ENCODE measurements at places on chromosomes 16 and 17.
A peak's percentile ranks its signal among the peaks of the same experiment; 100 is the strongest.

DNA sequence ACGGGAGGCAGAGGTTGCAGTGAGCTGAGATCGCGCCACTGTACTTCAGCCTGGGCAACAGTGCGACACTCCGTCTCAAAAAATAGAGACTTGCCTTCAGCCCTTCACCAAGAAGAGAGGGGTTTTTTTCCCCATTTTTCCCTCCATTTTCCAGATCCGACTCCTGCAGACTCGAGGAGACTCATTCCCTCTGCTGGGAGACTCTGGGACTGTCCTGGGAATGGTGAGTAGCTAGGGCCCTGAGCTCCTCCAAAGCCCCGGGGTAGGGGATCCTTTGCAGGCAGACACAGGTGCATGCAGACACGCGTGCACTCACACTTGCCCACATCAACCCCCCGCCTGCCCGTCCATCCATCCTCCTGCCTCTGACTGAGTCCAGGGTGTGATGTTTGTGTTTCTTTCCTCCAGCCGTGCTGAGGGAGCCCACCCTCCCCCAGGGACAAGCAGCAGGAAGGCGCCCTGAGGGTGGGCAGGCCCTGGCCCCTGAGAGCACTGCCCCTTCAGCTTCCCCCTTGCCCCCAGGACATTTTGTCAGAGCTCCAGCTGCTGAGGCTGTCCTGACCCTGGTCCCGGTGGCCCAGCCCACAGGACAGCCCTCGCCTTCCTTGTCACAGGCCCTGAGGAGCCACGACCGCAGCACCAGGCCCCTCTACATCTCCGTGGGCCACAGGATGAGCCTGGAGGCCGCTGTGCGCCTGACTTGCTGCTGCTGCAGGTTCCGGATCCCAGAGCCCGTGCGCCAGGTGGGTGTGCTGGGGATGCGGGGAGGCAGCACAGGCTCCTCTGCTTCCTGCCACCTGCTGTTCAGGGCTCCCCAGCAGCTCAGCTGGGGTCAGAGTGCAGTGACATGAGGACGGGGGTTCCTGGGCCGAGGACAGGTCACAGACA lies 10.2 kb downstream of the ENDOV start:
- DNase-seq = no peak

DNA sequence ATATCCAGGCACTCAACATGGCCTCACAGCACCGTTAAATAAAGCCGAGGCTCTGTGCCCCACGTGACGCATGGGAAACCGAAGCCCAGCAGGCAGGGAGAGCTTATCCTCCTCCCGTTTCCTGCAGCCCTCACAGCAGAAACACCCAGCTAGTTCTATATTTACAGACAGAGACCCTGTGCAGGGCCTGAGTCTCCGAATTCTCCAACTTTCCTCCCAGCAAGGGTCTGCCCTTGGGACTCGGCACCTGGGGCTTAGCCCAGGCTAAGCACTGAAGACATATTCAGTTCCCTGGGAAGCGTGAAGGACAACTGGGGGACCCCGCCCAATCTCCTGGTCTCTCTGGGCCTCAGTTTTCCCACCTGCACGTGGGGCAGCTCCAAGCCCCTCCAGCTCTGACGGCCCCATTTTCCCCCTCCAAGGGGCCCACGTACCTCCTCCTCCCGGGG lies 29.2 kb downstream of the TRPV3 start:
- no peak for DNase-seq

- DNase-seq = no peak
Observed at GRCh38 chr17:29049541-29050145, 6.7 kb downstream of the PIPOX start.

- no peak for DNase-seq
Observed at GRCh38 chr16:47060596-47060995, 83.1 kb downstream of the NETO2 start.

GRCh38 chr16:73480381-73480780 lies 432.5 kb upstream of the ZFHX3 start:
- DNase-seq = peak; percentile 5

GRCh38 chr17:47684025-47684424 lies 9.9 kb upstream of the TBKBP1 start:
- no peak for DNase-seq

DNA sequence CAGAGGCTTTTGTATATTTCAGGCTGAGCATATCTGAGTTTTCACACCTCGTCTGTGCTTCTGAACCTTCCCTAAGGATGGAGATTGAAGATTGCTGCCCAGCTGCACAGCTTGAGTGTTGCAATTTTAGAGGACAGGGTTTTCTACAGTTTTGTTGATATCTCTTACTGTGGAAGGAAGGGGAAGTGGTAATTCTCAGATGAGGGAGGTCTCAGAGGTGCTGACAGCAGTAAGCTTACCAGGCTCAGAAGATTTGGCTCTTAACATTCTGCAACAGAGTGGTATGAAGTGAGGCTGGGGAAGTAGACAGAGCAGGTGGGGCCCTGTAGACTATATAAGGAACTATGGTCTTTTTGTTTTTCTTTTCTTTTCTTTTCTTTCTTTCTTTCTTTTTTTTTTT lies 45.8 kb upstream of the ARHGAP17 start:
- no peak for DNase-seq

- no peak for DNase-seq
Observed at GRCh38 chr17:38578229-38579082, 27.3 kb downstream of the SRCIN1 start.

- peak; percentile 41 for DNase-seq
Observed at GRCh38 chr17:50199803-50200456, 1.5 kb downstream of the COL1A1 start.

DNA sequence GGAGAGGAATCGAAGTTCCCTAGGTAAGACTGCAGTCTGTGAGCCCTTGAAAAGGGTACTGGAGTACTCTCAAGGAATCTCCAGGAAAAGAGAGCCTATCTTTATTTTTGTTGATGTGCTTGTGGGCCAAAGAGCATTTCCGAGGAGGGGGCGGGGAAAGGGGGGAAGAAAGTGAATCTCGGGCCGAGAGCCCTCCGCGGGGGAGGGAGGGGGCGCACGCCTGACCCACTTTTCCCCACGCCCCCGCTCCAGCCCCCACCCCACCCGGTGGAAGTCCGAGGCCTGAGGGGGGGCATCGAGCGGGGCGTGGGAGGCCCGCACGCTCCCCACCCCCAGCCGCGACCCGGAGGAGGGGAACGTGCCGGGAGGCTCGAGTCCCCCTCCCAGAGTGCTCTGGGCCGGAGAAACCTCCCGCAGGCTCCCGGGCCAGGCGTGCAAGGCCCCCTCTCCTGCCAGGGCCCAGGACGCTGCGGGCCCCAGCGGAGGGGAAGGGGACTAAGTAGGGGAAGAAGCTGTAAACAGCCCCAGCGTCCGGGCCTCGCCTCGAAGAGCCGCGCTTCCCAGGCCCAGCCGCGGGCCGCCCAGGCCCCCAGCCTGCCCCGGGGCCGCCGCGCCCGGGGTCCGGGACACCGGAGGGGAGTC lies 444 bp downstream of the HELZ start:
- DNase-seq = no peak

GRCh38 chr17:79372470-79373238 lies 238.2 kb downstream of the RBFOX3 start:
- no peak for DNase-seq

DNA sequence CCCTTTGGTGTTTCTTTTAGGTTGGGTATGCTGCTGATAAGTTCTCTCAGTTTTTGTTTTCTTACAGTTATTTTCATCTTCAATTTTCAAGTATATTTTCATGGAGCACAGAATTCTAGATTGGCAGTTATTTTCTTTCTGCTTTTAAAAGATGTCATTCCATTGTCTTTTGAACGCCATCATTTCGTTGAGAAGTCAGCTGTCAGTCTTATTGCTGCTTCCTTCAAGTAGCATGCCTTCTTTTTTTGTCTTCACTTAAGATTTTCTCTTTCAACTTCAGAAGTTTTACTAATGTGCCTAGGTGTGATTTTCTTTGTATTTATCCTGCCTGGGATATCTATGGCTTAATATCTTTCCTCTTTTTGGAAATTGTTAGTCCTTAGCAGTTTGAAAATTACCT lies 262.2 kb upstream of the PMFBP1 start:
- DNase-seq = no peak

DNA sequence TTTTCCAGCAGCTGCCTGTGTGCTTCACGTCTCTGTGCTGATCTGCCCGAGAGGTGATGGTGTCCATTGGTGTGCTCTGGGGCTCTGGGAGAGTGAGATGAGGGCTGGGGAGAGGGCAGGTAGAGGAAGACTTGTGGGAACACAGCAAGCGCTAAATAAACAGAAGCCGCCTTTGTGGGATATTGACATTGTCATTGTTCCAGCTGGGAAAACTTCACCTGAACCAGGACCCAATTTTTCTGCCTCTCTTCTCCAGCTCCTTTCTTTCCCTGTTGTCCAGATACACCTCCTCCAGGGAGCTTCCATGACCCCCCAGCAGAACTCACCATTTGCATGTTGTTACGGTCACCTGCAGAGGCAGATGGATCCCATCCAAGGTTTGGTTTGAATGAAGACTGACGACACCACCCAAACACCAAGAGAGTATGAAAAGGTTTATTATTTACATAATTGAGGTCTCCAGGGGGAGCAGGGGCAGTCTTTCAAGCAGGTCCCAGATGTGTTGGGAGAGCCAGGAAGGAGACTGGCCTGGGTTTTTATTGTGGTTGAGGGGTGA lies 3.6 kb upstream of the ITGA3 start:
- no peak for DNase-seq

- no peak for DNase-seq
Observed at GRCh38 chr17:41705271-41705991, 6.7 kb upstream of the GAST start.

DNA sequence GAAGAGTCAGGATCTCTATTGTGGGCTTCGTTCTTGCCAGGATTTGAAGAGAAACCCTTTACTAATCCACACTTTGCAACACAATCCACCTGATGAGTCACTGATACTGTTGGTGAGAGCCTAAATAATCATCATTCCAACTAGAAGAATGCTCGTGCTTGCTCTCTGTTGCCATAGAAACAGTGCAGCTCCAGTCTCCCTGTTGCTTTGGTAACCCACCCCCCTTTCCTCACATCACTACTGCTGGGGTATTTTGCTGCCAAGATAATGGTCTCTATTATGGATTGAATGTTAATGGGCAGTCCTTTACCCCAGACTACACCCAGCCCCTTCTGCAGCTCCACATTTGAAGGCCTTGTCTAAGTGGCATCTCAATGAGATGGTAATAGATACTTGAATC lies 190.4 kb downstream of the ABCC12 start:
- no peak for DNase-seq

- DNase-seq = no peak
Observed at GRCh38 chr16:60655514-60656153, 1380.6 kb downstream of the CDH8 start.

- DNase-seq = no peak
Observed at GRCh38 chr16:88458039-88458772, 5.1 kb downstream of the ZFPM1 start.

DNA sequence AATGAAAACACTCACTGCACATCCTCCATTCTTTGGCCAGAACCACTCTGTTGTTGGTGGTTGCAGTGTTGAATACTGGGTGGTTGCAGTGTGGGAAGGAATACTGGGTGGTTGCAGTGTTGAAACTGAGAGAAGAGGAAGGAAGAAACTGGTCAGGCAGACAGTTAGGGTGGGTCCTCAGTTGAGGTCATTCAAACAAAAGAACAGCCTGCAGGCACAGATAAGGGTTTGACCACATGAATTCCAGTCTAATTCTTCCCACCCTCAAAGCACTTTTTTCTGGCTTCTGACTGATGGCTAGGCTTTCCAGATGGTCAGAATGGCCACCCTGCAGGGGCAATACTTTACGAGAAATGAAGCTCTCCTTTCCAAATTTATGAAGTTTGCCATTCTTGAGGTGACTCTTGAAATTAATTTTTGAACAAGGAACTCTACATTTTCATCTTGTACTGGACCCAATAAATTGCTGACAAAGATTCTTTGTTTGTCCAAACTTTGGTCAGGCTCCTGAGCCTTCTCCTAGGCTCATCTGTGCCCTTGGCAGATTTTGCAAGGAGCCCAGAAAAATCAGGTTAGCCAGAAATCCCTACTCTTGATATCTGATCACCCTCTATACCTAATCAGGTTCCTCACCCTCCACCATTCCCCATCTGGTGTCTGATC lies 596.6 kb upstream of the CDH5 start:
- no peak for DNase-seq
